ENCODE measurements at places on chromosomes 6 and 20.

- H3K27me3 ChIP-seq: peaks cover 6% of the 10 kb centered on the region
- H3K27ac ChIP-seq: no peak overlapping the region
- no peak overlapping the region for H3K4me3 ChIP-seq
- no peaks in the 10 kb centered on the region for H3K4me1 ChIP-seq
- DNase-seq: no peak
- no peaks in the 10 kb centered on the region for H3K36me3 ChIP-seq
Observed at GRCh38 chr20:56731476-56731875, 102.4 kb downstream of the TFAP2C start.

- no peaks in the 10 kb centered on the region for H3K27me3 ChIP-seq
- DNase-seq: no peak
- peak overlapping the region; percentile 50 for H3K27ac ChIP-seq
Observed at GRCh38 chr6:52552278-52552643, 24.6 kb downstream of the TRAM2 start.

DNA sequence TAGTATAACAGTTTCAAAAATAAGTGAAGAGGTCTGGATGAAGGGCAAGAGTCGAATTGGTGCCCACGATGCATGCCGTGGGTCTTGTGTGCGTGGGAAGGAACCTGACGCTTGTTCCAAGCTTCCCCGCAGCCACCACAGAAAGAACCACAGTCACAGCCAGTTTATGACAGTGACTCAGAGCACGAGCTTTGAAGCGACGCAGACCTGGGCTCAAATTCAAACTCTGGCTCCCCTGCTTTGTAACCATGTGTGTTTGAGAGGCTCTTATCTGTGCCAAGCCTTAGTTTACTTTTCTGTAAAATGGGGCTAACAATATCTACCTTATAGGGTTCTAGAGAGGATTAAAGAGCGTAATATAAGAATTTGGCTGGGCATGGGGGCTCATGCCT, 65.5 kb downstream of the SYNJ2 start:
- H3K36me3 ChIP-seq: no peaks in the 10 kb centered on the region
- H3K4me3 ChIP-seq: no peak overlapping the region
- DNase-seq: peak; percentile 55

DNA sequence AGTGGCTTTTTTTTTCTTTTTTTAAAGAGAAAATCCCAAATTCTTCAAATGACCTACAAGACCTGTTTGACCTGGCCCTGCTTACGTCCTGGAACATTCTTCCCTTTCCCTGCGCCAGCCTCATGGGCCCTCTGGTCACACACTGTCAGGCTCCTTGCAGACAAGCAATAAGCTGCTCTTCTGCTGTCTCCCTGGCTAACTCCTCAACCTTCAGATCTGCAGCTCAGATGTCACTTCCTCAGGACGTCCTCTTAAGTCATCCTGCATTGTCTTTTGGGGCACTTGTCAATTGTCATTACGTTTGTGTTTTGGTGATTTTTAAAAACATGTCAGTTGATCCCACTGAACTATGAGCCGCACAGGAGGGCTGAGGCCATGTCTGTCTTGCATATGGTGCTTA, 28.9 kb upstream of the SLC35D3 start:
- no peak overlapping the region for H3K4me3 ChIP-seq
- H3K36me3 ChIP-seq: peaks cover 3% of the 10 kb centered on the region
- H3K27me3 ChIP-seq: no peaks in the 10 kb centered on the region
- no peak for DNase-seq
- no peak overlapping the region for H3K27ac ChIP-seq
- peaks cover 9% of the 10 kb centered on the region for H3K4me1 ChIP-seq

GRCh38 chr6:158852312-158853071, 33.3 kb upstream of the EZR start:
- no peaks in the 10 kb centered on the region for H3K27me3 ChIP-seq
- no peak overlapping the region for H3K4me3 ChIP-seq
- H3K27ac ChIP-seq: no peak overlapping the region
- H3K36me3 ChIP-seq: no peaks in the 10 kb centered on the region
- no peak for DNase-seq

DNA sequence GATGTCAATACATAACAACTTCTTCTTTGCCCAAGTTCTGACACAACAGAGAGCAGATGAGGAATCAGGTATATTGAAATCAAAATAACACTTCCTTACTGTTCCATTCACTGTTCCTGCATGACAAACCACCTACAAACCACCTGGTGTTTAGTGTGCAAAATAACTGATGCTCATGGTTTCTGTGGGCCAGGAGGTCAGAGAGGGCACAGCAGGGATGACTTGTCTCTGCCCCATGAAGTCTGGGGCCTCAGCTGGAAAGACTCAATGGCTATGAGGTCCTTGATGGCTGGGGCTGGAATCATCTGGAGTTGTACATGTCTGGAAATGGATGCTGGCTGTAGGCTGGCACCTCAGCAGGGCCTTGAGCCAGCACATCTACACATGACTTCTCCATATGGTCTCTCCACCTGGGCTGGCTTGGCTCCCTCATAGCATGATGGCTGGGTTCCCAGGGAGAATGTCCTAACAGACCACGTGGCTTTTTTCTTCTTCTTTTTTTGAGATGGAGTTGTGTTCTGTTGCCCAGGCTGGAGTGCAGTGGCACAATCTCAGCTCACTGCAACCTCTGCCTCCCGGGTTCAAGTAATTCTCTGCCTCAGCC, 7.4 kb upstream of the COX4I2 start:
- H3K27me3 ChIP-seq: no peaks in the 10 kb centered on the region
- DNase-seq: no peak
- H3K27ac ChIP-seq: no peak overlapping the region
- H3K36me3 ChIP-seq: no peaks in the 10 kb centered on the region

GRCh38 chr20:50351541-50351940, 158.6 kb upstream of the PTPN1 start:
- no peak overlapping the region for H3K4me3 ChIP-seq
- no peaks in the 10 kb centered on the region for H3K27me3 ChIP-seq
- no peak overlapping the region for H3K27ac ChIP-seq

DNA sequence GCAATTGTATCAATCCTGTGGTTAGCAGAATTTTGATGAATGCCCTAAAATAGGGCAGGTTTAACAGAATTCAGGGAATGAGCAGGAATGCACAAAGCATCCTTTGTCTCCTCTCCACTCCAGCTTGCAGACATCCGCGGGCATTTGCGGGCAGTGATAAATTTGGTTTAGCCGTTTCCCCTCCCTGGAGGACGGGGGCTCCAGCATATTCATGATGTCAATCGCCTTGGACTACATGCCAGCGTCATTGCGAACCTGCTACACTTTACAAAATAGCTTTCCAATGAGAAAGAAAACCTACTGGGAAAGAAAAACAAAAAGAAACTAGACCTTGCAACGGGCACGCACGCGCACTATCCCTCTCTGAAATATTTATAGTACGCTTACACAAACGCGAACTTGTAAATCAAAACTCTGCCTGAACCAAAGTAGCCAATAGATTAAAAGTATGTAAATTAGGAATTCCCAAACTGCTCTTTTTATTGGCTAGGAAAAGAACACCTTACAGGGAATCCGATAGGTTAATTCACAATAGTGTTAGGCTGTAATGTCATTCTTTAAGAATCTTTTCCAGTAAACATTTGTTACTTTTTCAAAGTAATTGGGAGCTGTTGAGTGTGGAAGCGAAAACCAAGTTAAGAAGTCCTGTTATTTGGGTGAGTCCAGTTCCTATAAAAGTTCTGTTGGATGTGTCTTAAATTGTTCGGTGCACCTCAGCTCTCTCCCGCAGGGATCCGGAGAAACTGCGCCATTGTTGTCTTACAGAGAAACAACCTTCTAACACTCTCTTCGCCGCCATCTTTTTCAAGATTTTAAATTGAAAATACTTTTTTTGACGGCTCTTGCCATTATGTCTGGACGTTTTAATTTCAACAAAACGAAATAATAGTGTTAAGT, 136.7 kb downstream of the HFE start:
- DNase-seq: peak; percentile 70
- no peaks in the 10 kb centered on the region for H3K27me3 ChIP-seq
- H3K27ac ChIP-seq: peak overlapping the region; percentile 88
- peaks cover 4% of the 10 kb centered on the region for H3K36me3 ChIP-seq

DNA sequence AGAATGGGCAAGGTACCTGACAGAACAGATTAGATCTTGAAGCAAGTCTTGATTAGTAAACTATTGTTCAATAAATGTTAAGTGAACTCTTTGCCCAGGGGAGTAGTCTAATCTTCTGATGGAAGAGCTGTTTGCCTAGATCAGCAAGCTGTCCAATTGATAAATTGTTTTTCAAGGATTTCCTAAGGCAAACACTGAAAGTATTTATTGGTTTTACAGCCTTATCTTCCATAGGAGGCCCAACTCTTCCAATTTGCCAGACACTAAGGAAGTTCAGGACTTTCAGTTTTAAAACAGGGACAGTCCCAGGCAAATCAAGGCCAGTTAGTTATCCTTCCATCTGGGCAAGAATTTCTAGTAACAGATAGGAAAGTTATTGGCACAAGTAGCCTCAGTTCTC, 1.8 kb upstream of the C6orf163 start:
- H3K27ac ChIP-seq: no peak overlapping the region
- H3K4me1 ChIP-seq: no peaks in the 10 kb centered on the region
- H3K4me3 ChIP-seq: no peak overlapping the region
- no peaks in the 10 kb centered on the region for H3K27me3 ChIP-seq
- H3K36me3 ChIP-seq: peaks cover 6% of the 10 kb centered on the region

DNA sequence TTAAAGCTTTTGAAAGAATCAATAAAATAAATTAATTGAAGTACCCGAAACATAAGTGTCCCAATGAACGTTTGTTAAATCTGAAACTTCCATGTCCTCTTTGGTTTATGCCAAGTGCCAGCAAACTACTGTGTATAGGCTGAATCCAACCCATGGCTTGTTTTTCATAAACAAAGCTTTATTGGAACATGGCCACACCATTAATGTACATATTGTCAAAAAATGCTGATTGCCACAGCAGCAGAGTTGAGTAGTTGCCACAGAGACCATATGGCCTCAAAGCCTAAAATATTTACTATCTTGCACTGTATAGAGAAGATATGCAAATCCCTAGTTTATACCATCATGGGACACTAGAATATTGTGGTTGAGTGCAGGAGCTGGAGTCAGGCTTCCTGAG, 406.1 kb downstream of the MAFB start:
- H3K27ac ChIP-seq: no peak overlapping the region
- no peaks in the 10 kb centered on the region for H3K36me3 ChIP-seq
- H3K4me3 ChIP-seq: no peak overlapping the region
- DNase-seq: no peak
- peaks cover 6% of the 10 kb centered on the region for H3K4me1 ChIP-seq

DNA sequence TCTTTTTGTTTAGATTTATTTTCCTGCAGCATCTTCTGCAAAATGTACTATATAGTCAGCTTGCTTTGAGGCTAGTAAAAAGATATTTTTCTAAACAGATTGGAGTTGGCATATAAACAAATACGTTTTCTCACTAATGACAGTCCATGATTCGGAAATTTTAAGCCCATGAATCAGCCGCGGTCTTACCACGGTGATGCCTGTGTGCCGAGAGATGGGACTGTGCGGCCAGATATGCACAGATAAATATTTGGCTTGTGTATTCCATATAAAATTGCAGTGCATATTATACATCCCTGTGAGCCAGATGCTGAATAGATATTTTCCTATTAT, 3.2 kb downstream of the FOXC1 start:
- H3K4me1 ChIP-seq: no peaks in the 10 kb centered on the region
- peak overlapping the region; percentile 88 for H3K27ac ChIP-seq
- no peak for DNase-seq
- peaks cover 35% of the 10 kb centered on the region for H3K27me3 ChIP-seq
- H3K4me3 ChIP-seq: peak overlapping the region; percentile 78

DNA sequence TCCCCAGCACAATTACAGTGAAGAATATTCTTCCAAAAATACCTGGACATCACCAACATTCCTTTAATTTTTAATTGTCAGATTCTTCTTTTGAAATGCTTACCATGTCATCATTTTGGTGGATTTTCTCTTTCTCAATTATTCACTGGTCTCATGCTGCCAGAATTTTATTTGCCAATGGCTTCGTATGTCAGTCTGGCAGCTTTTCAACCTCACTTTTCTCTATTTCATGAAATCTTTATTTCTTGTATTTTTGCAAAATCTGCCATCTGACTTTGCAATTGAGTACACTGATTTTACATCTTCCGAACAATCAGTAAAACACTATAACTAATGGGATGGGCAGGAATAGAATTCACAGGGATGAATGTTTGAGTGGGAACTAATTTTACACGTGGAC, 84.1 kb downstream of the BTBD9 start:
- no peaks in the 10 kb centered on the region for H3K4me1 ChIP-seq
- DNase-seq: no peak
- no peaks in the 10 kb centered on the region for H3K36me3 ChIP-seq
- no peaks in the 10 kb centered on the region for H3K27me3 ChIP-seq
- no peak overlapping the region for H3K4me3 ChIP-seq

- no peak overlapping the region for H3K4me3 ChIP-seq
- no peaks in the 10 kb centered on the region for H3K27me3 ChIP-seq
- H3K36me3 ChIP-seq: no peaks in the 10 kb centered on the region
- no peak for DNase-seq
Observed at GRCh38 chr6:146292506-146292905, 251.1 kb upstream of the RAB32 start.

- H3K36me3 ChIP-seq: no peaks in the 10 kb centered on the region
- no peaks in the 10 kb centered on the region for H3K4me1 ChIP-seq
- H3K4me3 ChIP-seq: no peak overlapping the region
- DNase-seq: no peak
- no peak overlapping the region for H3K27ac ChIP-seq
Observed at GRCh38 chr6:131469130-131469529, 103.9 kb upstream of the ARG1 start.

DNA sequence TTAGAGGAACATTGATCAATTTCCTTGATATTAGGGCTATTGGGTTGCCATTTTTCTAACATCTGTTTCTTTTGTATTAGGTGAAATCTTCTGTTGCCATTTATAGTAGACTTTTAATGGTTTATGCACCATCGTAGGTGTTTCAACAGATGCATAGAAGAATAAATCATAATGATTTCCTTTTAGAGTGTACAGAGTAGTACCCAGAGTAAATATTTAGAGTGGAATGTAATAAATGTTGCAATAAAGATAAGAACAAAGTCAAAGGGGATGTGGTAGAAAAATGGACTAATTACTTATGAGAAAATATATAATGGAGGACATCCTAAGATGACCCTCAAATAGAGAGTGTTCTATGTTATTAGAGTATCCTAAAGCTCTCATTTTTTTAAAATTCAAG, 643.0 kb upstream of the CITED2 start:
- H3K36me3 ChIP-seq: no peaks in the 10 kb centered on the region
- no peak overlapping the region for H3K4me3 ChIP-seq
- DNase-seq: no peak
- H3K4me1 ChIP-seq: no peaks in the 10 kb centered on the region

GRCh38 chr6:136859430-136859829, 37.0 kb downstream of the PEX7 start:
- no peaks in the 10 kb centered on the region for H3K4me1 ChIP-seq
- DNase-seq: no peak
- peaks cover 11% of the 10 kb centered on the region for H3K36me3 ChIP-seq
- no peaks in the 10 kb centered on the region for H3K27me3 ChIP-seq
- no peak overlapping the region for H3K4me3 ChIP-seq
- no peak overlapping the region for H3K27ac ChIP-seq

DNA sequence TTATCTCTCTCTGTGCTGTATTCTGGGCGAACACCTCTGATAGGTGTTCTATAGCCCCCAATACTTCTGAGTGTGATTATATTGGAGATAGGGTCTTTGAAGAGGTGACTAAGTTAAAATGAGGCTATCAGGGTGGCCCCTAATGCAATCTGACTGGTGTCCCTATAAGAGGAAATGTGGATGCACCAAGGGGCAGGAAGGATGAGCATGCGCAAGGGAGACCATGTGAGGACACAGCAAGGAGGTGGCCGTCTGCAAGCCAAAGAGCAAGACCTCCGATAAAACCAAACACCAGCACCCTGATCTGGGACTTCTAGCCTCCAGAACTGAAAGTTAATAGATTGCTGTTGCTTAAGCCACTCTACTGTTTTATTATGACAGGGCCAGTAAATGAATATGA, 69.2 kb downstream of the CHMP4B start:
- no peak for DNase-seq
- H3K4me3 ChIP-seq: no peak overlapping the region
- H3K36me3 ChIP-seq: no peaks in the 10 kb centered on the region
- no peaks in the 10 kb centered on the region for H3K27me3 ChIP-seq

Data from heart left ventricle (tissue), 16 donors.